ENCODE measurements at places on chromosomes 3 and 15.
A peak's percentile ranks its signal among the peaks of the same experiment; 100 is the strongest.

DNA sequence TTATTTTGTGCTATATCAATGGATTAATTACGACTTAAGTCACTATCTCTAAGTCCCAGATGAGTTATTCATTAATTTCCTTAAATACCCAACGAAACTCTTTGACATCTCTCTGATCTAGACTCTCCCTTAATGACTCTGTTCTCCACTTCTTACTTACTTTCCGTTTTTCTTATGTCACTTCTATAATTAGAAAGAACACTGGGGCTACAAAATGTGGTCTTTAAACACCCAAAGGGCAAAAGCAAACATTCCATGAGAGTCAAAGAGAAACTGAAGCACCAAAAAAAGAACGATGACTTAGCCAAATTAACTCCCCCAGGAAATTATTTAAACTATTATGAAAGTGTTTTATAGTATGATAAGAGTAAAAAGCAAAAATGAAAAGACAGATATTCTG, 166.4 kb upstream of the UBE2E2 start:
- no peaks in the 10 kb centered on the region for H3K27me3 ChIP-seq
- no peaks in the 10 kb centered on the region for H3K36me3 ChIP-seq
- no peaks in the 10 kb centered on the region for H3K4me1 ChIP-seq
- DNase-seq: no peak
- no peak overlapping the region for H3K27ac ChIP-seq

DNA sequence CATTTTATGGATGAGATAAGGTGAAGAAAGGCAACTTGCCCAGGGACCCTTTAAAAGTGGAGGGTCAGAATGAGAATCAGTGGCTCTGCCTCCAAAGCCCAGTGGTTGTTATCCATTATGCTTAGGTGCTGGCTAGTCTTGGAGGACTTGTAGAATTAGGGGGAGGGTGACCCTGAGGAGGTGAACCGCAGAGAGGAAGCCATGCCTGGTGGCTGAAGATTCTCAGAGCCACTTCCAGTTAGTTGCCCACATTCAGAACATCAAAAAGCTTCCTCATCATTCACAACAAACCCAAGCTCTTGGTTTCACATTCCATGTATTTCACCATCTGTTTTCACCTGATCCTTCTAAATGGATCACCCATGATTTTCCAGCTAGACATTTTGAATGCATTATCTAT, 11.2 kb downstream of the EBLN2 start:
- no peaks in the 10 kb centered on the region for H3K4me1 ChIP-seq
- H3K36me3 ChIP-seq: no peaks in the 10 kb centered on the region
- no peaks in the 10 kb centered on the region for H3K27me3 ChIP-seq
- no peak overlapping the region for H3K27ac ChIP-seq

- no peak overlapping the region for H3K4me3 ChIP-seq
- no peaks in the 10 kb centered on the region for H3K36me3 ChIP-seq
- no peaks in the 10 kb centered on the region for H3K4me1 ChIP-seq
Measured at GRCh38 chr3:133330522-133330921, 69.3 kb upstream of the BFSP2 start.

- H3K27ac ChIP-seq: no peak overlapping the region
- no peaks in the 10 kb centered on the region for H3K27me3 ChIP-seq
- peak; percentile 58 for DNase-seq
- H3K4me3 ChIP-seq: no peak overlapping the region
- H3K36me3 ChIP-seq: no peaks in the 10 kb centered on the region
Measured at GRCh38 chr3:134086616-134087015, 56.9 kb upstream of the SLCO2A1 start.

DNA sequence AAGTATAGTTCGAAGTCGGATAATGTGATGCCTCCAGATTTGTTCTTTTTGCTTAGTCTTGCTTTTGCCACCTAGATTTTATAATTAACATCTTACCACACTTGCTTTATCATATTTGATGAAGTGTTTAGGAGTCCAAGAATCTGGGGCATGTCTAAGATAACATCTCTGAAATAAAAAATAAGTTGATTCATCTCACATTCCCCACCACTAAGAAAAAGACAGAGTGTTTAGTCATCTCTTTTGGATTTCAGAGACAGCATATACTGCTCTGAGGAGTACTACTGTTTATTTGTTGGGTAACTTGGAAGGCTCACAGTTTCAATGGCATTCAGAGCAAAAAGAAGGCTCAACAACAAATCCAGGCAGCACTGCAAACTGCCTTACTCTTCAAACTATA, 324.2 kb upstream of the ATP11B start:
- DNase-seq: no peak
- H3K27ac ChIP-seq: no peak overlapping the region
- no peak overlapping the region for H3K4me3 ChIP-seq
- H3K4me1 ChIP-seq: no peaks in the 10 kb centered on the region
- H3K27me3 ChIP-seq: no peaks in the 10 kb centered on the region

GRCh38 chr3:123586131-123586530, 1.3 kb upstream of the HACD2 start:
- DNase-seq: no peak
- H3K4me3 ChIP-seq: peak overlapping the region; percentile 60
- peaks cover 34% of the 10 kb centered on the region for H3K4me1 ChIP-seq
- H3K27me3 ChIP-seq: no peaks in the 10 kb centered on the region
- H3K36me3 ChIP-seq: no peaks in the 10 kb centered on the region
- H3K27ac ChIP-seq: peak overlapping the region; percentile 79

DNA sequence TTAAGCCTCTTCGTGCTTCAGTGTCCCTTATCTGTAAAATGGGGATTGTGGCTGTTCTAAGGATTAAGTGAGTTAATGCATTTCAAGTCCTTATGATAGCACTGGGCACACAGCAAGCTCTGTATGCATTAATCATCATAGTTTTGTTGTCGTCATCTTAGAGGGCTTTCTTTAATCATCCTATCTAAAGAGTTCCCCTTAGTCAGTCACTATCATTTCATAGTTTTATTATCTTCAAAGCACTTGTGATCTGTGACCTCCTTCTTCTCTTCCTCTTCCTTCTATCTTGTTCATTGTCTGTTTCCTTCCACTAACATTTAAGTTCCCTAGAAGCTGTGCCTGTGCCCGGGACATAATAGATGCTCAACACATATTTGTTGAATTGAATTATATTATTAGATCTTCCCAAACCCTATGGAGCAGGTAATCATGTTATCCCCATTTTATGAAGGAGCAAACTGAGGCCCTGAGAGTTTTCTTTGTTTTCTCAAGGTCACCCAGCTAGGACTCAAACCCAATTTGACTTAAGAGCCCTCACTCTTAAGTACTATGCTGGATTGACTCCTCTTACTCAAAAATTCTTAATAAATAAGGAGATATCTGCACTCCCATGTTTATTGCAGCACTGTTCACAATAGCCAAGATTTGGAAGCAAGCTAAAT, 24.1 kb downstream of the DUOX2 start:
- no peaks in the 10 kb centered on the region for H3K4me1 ChIP-seq
- H3K4me3 ChIP-seq: no peak overlapping the region
- no peak for DNase-seq
- no peaks in the 10 kb centered on the region for H3K36me3 ChIP-seq

GRCh38 chr15:93520206-93520605, 431.2 kb upstream of the RGMA start:
- no peak overlapping the region for H3K4me3 ChIP-seq
- peaks cover 11% of the 10 kb centered on the region for H3K4me1 ChIP-seq
- no peaks in the 10 kb centered on the region for H3K36me3 ChIP-seq
- H3K27ac ChIP-seq: no peak overlapping the region
- H3K27me3 ChIP-seq: no peaks in the 10 kb centered on the region

DNA sequence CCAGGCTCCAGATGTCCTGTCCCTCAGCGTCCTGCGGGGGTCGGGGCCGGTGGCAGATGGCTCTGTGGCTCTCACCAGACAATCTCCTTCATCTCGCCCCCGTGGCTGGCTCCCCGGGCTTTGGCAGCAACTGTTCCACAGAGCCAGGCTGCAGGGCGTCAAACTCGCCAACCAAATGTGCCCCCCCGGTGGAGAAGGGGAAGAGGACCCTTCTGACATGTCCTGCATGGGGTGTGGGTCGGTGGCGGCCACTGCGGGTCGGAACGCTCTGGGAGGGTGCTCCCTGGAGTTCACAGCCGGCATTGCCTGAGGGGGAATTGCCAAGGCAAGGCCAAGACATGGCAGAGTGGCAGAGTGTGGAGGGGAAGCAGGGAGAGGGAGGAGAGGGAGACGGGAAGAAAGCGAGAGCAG, 36.0 kb downstream of the BDH1 start:
- no peak overlapping the region for H3K4me3 ChIP-seq
- no peak overlapping the region for H3K27ac ChIP-seq
- H3K27me3 ChIP-seq: no peaks in the 10 kb centered on the region
- no peak for DNase-seq
- no peaks in the 10 kb centered on the region for H3K36me3 ChIP-seq

- H3K27ac ChIP-seq: no peak overlapping the region
- no peak overlapping the region for H3K4me3 ChIP-seq
- H3K36me3 ChIP-seq: no peaks in the 10 kb centered on the region
- H3K4me1 ChIP-seq: no peaks in the 10 kb centered on the region
- H3K27me3 ChIP-seq: no peaks in the 10 kb centered on the region
Measured at GRCh38 chr3:55692957-55693558, 206.0 kb upstream of the WNT5A start.

GRCh38 chr15:22930782-22931484, 49.2 kb downstream of the CYFIP1 start:
- no peaks in the 10 kb centered on the region for H3K36me3 ChIP-seq
- no peaks in the 10 kb centered on the region for H3K4me1 ChIP-seq
- DNase-seq: no peak
- no peak overlapping the region for H3K4me3 ChIP-seq
- no peaks in the 10 kb centered on the region for H3K27me3 ChIP-seq

GRCh38 chr3:183318877-183319276, 65.8 kb downstream of the B3GNT5 start:
- no peak overlapping the region for H3K4me3 ChIP-seq
- no peaks in the 10 kb centered on the region for H3K36me3 ChIP-seq
- H3K4me1 ChIP-seq: no peaks in the 10 kb centered on the region
- DNase-seq: no peak
- no peaks in the 10 kb centered on the region for H3K27me3 ChIP-seq

DNA sequence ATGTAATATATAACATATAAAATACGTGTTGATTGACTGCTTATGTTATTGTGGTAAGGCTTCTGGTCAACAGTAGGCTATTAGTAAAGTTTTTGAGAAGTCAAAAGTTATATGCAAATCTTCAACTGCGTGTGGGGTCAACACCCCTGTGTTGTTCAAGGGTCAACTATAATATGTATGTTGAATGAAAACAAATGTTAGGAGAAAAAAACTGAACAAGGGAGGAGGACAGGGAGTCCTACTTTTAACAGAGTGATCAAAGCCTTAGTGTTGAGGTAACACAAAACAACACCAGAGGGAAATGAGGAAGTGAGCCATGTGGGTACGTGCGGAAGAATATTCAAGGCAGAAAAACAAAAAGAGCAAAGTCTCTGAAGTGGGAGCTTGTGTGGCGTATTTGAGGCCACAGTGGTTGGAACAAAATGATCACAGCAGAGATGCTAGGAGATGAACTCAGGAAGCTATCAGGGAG, 62.5 kb downstream of the SFMBT1 start:
- DNase-seq: no peak
- H3K4me3 ChIP-seq: no peak overlapping the region
- H3K36me3 ChIP-seq: no peaks in the 10 kb centered on the region
- H3K27me3 ChIP-seq: no peaks in the 10 kb centered on the region

- H3K36me3 ChIP-seq: no peaks in the 10 kb centered on the region
- H3K4me1 ChIP-seq: no peaks in the 10 kb centered on the region
- no peaks in the 10 kb centered on the region for H3K27me3 ChIP-seq
Measured at GRCh38 chr3:191141728-191142127, 57.3 kb upstream of the OSTN start.

GRCh38 chr3:8421711-8422110, 79.9 kb upstream of the LMCD1 start:
- H3K27me3 ChIP-seq: no peaks in the 10 kb centered on the region
- H3K4me3 ChIP-seq: no peak overlapping the region
- DNase-seq: no peak
- no peak overlapping the region for H3K27ac ChIP-seq
- H3K36me3 ChIP-seq: no peaks in the 10 kb centered on the region

- H3K27ac ChIP-seq: no peak overlapping the region
- H3K4me3 ChIP-seq: no peak overlapping the region
- DNase-seq: no peak
- no peaks in the 10 kb centered on the region for H3K27me3 ChIP-seq
- H3K4me1 ChIP-seq: no peaks in the 10 kb centered on the region
- no peaks in the 10 kb centered on the region for H3K36me3 ChIP-seq
Measured at GRCh38 chr3:179512378-179512777, 50.3 kb upstream of the ACTL6A start.

- H3K27me3 ChIP-seq: no peaks in the 10 kb centered on the region
- no peaks in the 10 kb centered on the region for H3K36me3 ChIP-seq
- H3K4me1 ChIP-seq: no peaks in the 10 kb centered on the region
- DNase-seq: no peak
Measured at GRCh38 chr3:99708207-99708745, 69.9 kb downstream of the COL8A1 start.

DNA sequence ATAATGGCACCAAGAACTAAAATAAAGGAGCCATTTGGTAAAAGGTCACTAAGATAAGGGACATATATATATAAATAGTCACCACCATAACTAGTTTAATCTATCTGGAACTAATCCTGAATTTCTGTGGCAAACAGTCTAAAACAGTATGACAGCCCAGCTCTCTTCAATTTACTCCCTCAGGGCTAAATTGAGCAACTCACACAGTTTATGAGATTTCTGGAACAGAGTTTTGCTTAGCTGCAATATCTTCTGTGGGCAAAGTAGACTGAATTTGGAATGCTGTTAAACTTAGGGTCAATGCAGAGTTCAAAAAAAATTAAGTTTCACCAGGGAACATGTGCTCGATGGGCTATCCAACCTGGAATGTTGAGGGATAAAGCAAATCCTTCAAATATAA, 70.1 kb upstream of the VEPH1 start:
- H3K4me3 ChIP-seq: no peak overlapping the region
- no peaks in the 10 kb centered on the region for H3K36me3 ChIP-seq
- H3K27me3 ChIP-seq: no peaks in the 10 kb centered on the region
- H3K27ac ChIP-seq: no peak overlapping the region

GRCh38 chr3:10495003-10495402, 10.4 kb downstream of the ATP2B2 start:
- H3K27me3 ChIP-seq: no peaks in the 10 kb centered on the region
- DNase-seq: no peak
- H3K36me3 ChIP-seq: no peaks in the 10 kb centered on the region
- H3K27ac ChIP-seq: no peak overlapping the region

GRCh38 chr3:130849091-130849552, 44.8 kb upstream of the ATP2C1 start:
- no peak for DNase-seq
- no peak overlapping the region for H3K27ac ChIP-seq
- H3K4me3 ChIP-seq: no peak overlapping the region

DNA sequence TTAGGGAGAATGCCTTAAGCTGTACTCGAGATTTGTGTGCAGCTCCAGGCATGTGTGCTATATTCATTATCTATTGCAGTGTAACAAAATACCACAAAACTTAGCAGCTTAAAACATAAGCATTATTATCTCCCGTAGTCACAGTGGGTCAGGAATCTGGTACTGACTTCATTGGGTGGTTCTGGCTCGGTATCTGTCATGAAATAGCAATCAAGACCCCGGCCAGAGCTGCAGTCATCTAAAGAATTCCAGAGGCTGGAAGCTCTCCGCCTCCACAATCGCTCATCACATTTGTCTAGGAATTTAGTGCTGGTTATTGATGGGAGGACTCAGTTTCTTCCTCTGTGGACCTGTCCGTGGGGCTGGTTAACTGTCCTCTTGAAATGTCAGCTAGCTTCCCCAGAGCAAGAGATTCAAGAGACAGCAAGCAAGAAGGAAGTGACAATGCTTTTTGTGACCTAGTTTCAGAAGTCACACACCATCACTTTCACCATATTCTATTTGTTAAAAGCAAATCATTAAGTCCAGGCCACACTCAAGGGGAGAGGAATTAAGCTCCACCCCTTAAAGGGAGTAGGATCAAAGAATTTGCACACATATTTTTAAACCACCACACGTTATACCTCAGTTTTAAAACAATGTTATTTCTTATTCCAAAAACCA, 76.1 kb downstream of the TOP2B start:
- peak; percentile 49 for DNase-seq
- no peak overlapping the region for H3K4me3 ChIP-seq
- H3K27me3 ChIP-seq: no peaks in the 10 kb centered on the region
- no peaks in the 10 kb centered on the region for H3K36me3 ChIP-seq
- H3K27ac ChIP-seq: no peak overlapping the region

All from vagina (tissue), 2 donors.